Right lung (tissue), 10 donors: ENCODE measurements at places on chromosomes 6 and 20.

- no peak for DNase-seq
Measured at GRCh38 chr6:142940487-142940886, 4.5 kb downstream of the HIVEP2 start.

DNA sequence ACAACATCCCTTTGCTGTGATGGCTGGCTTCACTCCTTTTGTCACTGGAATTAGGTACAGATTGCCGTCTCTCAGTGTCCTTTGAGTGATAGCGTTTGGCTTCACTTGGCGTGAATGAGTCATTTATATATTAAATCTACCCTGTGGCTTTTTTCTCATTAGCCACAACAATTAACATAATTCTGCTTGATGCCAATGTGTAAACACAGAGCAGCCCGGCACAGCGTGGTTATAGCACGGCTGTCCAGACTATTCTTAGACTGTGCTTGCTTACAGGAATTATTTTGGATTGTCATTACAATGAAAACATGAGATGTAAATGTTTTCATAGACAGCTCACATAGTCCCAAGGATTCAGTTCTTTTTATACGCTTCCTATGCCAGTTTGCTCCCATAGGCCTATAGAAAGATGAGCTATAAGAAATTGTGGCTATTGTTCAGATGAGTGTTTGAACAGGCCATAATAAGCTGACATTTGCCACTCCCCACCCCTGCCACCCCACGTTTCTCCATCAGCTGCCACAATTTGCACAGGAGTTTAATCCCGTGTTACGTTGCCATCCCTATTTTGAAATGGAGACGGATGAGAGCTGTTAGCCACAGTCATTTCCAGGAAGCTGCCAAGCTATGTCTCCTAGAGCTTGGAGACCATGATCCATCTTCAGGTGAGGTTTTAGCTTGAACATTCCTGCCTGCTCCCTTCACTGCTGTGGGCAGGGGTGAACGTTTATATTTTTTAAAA, 65.9 kb downstream of the PPP1R14C start:
- DNase-seq: no peak

GRCh38 chr6:54877713-54878317, 31.2 kb downstream of the FAM83B start:
- DNase-seq: no peak

GRCh38 chr6:12490904-12491571, 200.9 kb downstream of the EDN1 start:
- no peak for DNase-seq

DNA sequence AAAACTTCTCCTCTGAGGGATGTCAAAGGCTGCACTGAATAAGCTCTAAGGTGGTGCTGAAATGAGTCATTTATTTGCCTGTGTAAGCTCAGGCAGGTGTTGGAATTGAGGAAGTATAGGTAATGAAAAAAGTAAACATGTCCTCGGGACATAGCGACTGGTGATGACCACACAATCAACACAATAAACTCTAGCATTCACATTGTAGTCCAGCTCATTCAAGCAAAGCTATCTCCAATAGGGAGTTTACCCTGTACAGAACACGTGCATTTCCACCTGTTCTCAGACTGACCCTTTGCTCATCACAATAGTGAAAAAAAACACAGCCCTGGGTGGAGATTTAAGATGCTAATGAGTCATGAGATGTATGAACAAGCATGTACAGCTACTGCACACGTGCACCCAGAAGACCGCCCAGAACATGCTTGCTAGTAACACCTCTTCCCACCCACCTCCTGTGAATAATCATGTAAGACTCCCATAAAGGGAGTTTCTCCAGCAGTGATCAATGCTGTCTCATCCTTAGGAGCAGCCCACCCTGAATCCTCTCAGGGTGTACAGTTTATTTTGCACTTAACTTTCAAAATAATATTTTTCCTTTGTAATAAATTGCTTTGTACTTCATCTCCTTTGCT, 33.0 kb upstream of the POU5F1 start:
- no peak for DNase-seq

- no peak for DNase-seq
Measured at GRCh38 chr20:17969884-17970409, 1.1 kb downstream of the MGME1 start.
